Activated naive CD4-positive, alpha-beta T cell treated with anti-CD3 and anti-CD28 coated beads, Interleukin-2, amount 50 U/mL, for 72 hours (primary cell): ENCODE measurements at places on chromosomes 1 and 21.

DNA sequence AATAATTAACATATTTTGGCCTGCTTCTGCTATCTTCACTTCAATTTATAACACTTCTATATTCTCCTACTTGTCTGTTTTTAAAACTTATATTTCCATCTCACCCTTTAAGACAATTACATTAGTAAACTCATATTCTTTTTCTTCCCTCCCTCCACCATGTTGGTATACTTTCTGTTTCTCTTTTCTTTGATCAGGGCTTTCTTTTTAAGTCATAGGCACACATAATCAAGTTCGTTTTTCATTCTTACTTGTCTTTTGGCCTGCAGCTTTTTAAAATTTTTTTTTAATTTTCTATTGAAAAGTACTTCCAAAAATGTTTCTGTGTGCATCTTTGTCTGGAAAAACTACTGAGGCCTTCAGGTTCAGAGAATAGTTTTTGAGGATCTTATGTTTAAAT lies 2.3 kb downstream of the PYHIN1 start:
- DNase-seq: no peak

GRCh38 chr1:88897070-88897730 lies 5.8 kb upstream of the GTF2B start:
- DNase-seq: no peak

DNA sequence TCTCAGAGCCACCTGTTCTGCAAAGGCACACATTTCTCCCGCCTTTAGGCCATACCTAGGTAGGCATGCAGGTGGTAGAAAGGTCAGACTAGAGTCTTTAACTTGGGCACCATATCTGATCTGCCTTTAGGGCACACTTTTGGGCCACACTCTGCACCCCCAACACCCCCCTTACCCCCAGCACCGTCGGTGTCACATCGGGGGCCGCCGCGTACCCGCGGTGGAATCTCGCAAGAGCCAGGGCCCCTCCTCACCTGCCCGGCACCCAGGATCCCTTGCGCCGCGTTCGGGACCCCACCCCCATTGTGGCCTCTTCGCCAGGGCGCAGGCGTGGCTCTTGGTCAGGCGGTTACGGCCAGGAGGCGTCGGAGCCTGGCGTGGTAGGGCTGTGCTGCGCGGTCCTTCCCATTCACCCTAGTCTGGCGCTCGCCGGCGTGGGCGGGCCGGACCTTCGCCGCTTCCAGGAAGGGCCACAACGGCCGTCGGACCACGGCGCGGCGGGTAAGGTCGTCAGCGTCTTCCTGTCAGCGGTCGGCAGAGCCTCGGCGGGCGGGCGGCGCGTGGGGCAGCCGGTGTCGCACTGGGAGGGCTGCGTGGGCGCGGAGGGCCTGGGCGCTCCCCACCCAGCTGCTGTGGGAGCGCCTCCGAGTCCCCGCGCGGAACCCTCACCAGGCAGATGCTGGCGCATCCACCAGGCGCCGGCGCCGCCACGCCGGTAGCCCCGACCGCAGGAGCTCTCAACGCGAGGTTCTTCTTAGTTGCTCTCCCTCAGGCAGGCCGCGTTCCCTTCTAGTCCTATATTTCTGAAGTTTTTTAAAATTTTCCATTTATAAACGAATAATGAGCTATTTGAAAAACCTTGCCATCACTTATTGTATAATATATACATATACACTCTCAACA lies at the start of gene DNAH14:
Gene DNAH14 (plus strand): TSS at position 341 of the 903 bp plus-strand sequence. CDS start 23,028 bp downstream, outside the sequence.
- peak; percentile 13 for DNase-seq

- DNase-seq: no peak
These were observed 5.9 kb downstream of the ITLN1 start for GRCh38 chr1:160879056-160879455.

DNA sequence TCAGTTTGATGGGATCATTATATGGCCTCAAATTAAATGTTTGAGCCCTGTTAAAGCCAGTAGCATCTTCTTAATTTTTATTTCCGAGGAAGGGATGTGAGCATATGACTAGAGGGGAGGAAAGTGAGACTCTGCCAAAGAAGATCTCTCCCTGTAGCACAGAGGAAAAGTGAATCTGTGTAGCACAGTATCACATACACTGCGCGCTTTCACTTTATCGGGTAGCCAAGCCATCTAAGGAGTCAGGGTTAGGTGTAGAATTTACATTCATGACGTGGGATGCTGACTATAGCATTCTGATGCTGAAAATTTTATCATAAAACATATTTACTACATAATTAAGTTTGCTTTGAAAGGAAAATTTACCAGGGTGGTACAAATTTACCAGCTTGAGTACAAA lies 24.0 kb downstream of the LRRC8D start:
- no peak for DNase-seq

- no peak for DNase-seq
These were observed 61.6 kb downstream of the DHRS3 start for GRCh38 chr1:12556368-12556930.

DNA sequence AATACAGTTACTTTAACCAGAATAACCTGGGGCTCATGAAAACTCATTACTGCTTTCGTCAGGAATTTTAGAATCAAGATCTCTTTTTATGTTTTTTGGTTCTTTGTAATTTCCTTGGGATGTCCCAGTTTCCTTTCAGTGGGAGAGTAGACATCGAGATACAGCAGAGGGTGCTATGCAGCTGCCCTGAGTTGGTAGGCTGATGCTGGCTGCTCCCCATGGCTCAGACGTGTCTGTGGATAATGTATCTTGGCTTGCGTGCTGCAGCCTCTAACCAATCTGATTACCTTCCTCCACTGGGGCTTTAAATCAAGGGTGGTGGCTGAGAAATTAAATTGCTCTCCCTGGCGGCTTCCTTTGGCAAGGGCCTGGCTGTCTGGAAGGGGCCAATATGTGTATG lies 253.7 kb downstream of the CACNA1E start:
- DNase-seq: no peak

- no peak for DNase-seq
These were observed 10.0 kb upstream of the B4GALT3 start for GRCh38 chr1:161187311-161187710.

DNA sequence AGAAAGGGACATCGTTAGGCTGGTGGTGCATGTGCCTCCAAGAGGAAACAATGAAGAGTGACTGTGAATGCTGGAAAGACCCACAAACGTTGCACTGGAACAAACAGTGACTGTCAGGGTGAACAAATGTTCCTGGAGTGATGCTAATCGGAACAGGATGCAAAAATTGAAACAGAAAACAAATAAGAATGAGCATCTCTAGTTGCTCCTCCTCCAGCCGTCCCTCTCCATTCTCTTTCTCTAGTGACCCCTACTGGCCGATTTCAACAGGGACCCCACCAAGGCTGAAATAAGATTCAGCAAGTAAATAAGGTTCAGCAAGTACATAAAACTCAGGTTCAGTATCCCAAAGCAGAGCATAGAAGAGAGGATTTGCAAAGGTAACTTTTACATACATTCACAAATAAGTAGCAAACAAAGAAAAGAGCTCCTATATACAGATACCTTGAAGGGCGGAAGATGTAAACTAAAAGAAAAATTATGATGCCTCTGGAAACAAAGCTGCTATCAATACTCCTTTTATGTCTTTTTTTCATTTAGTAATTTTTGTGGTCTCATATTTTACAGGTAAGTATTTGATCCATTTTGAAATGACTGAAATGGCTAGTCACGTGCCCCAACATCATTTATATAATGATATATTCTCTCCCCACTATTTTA lies 836.1 kb upstream of the ADAMTS5 start:
- DNase-seq: peak; percentile 41

DNA sequence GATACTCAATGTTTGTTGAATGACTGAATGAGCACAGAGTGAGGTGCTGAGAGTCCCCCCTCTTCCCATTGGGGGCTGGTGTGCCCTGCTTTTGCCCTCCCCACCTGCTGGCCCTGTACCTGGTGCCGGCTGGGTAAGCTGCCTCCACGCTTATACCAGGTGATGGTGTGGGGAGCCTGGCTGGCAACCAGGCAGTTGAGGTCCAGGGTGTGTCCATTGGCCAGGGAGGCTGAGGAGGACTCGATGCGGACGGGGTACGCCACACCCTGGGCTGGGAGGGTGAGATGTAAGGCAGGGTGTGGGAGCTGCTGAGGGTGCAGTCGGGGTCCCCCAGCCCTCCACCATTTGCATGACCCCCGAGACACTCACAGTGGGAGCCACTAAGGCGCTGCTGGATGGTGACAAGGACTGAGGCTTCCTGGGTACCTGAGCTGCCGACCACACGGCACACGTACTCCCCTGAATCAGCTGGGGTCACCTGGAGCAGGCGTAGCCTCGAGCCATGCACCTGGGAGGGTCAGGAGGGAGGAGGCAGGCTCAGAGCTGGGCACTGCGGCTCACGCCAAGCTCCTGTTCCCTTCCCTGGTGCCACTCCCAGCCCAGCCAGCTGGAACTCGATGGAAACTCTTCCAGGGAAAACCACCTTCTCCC lies 36.6 kb downstream of the LDLRAD2 start:
- no peak for DNase-seq

DNA sequence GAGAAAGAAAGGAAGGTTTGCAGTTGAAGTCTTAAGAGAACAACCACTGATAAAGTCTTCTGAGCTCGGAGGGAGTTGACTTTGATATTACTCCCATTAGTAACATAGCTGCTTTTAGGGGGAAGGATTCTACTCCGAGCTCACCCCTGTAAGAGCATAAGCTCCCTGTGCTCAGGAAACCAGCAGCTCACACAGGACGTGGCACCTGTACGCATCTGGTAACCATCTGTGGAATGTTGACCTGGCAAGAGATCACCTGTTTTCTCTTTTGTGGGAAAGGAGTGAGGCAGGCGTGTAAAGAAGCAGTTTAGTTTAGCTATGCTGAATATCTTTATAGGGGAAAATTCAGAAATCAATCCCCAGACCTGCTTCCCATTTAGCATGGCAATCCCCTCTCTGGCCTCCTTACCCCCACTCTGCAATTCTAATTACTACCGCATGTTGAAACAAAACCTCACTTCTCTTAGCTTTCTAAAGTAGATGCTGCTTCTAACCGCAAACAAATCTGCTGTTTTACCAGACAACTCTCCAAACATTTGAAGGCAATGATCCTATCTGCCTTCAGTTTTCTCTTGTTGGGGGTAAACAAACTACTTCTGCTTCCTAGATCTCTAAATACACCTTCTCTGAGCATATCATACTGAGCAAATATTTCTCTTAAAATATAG lies 121.8 kb upstream of the KCNK1 start:
- no peak for DNase-seq

GRCh38 chr1:165344198-165344597 lies 12.3 kb downstream of the LMX1A start:
- no peak for DNase-seq

DNA sequence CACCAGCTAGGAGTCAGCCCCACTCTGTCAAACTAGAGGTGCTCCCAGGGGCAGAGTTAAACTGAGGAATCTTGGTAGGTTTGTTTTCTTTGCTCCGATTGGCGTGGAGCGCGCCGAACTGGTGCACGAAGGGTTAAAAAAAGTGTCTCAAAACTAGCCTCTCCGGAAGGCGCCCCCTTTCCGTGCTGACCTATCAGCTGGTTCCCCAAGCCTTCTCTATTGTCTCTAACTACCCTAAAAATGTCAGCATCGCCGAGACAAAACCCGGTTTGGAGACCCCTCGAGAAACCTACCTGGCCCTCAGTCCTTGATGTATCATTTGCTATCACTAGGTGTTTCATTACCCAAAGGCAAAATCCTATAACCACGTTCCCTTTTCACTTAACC lies 2.2 kb downstream of the TGFB2 start:
- no peak for DNase-seq

- DNase-seq: no peak
These were observed 19.0 kb downstream of the SSR2 start for GRCh38 chr1:156001662-156002171.

- no peak for DNase-seq
These were observed 15.7 kb upstream of the ARHGEF16 start for GRCh38 chr1:3438661-3439180.

GRCh38 chr21:28436286-28436932 lies 556.3 kb downstream of the LTN1 start:
- DNase-seq: no peak

DNA sequence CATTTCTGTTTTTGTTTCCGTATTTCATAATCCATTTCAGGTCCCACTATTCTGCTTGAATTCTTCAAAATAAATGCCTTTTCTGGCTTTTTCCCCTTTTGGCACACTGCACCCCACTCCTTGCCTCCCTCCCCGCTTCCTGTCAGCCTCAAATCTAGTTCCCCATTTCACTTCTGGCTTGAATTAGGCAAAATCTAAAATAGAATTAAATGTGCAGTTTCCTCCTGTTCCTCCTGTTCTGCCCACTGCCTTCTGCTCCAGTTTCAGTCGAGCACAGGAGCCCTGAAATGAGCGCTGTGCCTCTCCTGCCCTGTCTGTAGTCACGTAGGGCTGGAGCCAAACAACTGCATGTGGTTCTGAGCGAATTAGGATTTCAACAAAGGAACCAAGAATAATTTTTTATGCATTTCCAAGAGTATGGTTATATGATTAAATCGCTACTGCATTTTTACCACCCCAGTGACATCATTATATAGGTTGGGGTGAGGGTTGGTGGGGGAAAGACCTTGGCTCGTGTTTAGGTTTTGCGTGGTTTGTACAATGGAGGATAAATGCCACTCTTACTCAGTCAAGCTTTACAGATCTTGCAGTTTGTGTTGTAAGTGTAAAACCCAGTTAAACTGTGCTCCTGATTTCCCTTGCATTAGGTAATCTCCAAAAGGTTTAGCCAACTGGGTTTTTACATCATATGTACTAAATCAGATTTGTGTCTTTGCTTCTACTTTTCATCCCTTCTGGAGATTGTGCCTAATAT lies 114.9 kb downstream of the VPS13D start:
- DNase-seq: no peak

DNA sequence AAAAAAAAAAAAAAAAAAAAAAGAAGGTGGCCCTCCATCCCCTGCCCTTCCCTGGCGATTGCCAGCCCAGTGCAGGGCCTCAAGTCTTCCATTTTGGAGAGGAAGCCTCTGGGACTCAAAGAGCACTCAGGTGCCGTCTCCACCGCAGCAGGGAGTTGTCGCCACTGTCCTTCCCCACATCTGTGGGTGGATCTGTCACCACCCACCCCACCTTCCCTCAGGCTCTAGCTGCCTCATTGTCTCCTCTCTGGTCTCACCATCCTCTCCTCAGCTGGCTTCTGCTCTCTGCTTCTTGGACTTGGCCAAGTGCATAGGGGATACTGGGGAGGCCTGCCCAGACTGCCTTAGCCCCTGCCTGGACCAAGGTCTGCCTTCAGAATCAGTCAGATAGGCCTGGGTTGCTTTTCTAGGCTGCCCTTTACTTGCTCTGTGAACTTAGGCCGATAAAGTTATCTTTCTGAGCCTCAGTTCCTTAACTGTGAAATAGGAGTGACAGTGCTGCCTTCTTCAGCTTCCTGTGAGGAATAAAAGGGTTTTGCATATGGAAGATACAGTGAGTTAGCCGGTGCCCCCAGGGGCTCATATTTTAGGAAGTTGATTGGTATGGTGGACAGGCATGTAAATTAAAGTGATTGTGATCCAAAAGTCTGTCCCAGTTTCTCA lies 15.8 kb downstream of the RCC1 start:
- no peak for DNase-seq

DNA sequence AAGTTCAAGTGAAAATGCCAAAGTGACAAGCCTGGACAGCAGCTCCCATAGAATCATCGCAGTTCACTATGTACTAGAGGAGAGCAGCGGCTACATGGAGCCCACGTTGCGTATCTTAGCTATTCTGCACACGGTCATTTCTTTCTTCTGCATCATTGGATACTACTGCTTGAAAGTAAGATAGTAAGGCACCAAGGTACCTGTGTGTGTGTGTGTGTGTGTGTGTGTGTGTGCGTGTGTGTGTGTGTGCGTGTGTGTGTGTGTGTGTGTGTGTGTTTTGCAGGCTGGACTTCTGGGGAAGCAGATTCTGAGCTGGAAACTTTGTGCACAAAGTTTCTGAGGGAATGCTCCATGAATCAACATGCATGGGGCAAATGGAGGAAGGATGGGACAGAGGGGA lies 98.6 kb downstream of the ZP4 start:
- no peak for DNase-seq
